Body of pancreas (tissue), 4 donors: ENCODE measurements at places on chromosomes 13 and 19.

DNA sequence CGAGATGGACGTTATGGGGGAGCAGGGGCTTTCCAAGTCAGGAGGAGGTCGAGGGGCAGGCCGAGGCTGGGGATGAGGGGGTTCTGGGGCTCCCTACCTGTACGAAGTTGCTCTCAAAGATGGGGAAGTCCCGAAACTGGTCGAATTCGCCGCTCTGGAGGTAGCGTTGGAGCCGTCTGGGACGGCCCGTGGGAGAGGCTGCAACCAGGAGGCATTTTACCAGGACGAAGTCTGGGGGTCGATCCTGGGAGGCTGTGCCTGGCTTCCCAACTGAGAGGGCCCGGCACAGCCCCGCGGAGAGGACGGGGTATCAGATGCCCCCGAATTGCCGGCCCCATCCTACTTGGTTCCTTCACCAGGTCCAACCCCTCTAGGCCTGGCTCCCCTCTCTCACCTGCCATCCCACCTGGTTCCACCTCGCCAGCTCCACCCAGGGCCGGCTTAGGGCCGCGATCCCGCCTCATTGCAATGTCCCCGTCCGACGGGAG, 527 bp upstream of the EMC10 start:
- no peak for DNase-seq

DNA sequence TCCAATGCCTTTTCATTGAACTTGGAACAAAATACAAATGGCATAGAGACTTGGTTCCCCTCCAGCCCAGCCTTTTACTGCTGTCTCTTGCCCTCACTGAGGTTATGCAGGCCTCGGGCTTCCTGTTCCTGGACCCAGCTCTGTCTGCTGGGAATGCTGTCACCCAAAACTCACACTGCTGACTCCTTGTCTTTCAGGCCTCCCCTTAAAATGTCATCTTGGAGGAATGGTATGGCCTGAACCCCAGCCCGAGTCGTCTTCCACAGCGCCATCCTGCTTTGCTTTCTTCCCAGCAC, 9.7 kb upstream of the ANKRD10 start:
- DNase-seq: no peak

DNA sequence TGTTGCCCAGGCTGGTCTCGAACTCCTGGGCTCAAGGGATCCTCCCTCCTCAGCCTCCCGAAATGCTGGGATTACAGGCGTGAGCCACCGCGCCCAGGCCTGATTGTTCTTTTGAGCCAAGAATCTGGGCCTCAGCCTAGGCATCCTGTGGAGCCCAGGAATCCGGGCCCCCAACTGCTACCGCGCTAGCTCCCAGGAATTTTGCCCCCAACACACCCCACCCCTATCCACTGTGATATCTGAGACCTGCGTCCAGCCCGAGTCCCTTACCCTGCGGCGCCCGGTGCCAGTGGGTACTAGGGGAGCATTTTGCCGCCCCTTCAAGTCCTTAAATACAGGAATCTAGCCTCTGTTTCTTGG, 838 bp upstream of the MYADM start:
- DNase-seq: no peak

GRCh38 chr19:13133241-13133870, 15.3 kb downstream of the NACC1 start:
- DNase-seq: no peak

DNA sequence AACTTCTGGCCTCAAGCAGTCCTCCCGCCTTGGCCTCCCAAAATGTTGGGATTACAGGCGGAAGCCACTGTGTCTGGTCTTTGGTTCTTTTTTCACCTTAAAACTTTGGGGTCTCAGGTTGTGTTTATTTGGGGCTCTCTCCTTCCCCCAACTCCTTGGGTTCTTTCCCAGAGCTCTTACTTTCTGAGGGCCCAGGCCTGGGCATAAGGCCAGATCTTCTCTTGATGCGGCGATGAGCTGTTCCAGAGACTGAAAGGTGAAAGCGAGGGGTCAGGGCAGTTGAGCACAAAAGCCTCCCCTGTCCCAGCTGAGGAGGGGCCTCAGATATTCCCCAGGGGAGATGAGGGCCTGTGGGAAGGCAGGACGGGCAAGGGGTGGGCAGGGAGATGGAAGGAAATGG, 7.1 kb downstream of the POLR1G start:
- no peak for DNase-seq

DNA sequence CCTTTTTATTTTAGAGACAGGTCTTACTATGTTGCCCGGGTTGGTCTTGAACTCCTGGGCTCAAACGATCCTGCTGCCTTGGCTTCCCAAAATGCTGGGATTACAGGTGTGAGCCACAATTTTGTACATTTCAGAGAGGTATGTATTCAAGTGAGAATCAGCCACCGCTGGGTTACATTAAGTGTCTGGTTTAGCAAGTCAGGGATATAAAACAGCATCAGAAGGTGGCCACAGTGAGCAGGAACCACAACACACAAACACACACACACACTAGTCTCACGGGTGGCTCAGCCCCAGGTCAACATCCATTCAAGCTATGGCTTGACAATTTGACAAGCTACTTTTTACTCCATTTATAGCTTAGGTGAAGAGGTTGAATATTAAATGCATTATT, 20.2 kb downstream of the KLK5 start:
- no peak for DNase-seq

DNA sequence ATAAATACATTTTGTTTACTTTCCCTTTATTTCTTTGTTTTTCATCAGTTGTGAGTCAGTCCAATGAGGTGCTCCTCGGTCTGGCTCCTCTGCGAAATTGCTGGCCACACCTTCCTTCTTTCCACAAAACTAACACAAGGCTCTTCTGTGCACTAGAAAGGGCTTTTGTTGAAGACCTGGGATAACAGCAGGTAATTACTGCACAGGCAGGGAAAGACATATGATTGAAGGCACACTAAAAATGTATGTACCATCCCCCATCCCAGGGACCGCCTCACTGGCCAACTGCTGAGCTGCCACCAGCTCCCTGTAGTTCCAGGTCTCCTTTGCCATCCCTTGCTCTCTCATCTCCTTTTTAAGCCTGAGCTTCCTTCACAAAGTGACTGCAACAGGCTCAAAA, 180.5 kb downstream of the EFNB2 start:
- no peak for DNase-seq

DNA sequence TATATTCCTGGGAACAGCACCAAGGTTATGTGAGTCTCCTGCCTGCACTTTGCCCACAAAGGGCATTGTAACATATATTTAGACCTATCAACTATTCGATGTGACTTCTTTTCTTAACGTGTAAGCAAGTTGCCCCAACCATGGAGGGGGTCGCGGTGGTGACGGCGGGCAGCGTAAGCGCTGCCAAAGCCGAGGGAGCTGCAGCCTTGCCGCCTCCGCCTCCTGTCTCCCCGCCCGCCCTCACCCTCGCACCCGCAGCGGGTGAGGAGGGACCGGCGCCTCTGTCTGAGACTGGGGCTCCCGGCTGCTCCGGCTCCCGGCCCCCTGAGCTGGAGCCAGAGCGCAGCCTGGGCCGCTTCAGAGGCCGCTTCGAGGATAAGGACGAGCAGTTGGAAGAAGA, 59.0 kb downstream of the ZNF676 start:
- no peak for DNase-seq

GRCh38 chr13:99577934-99578917, 77.0 kb downstream of the TM9SF2 start:
- no peak for DNase-seq

- DNase-seq: no peak
These were observed 1.4 kb upstream of the TMPRSS9 start for GRCh38 chr19:2358548-2359173.

DNA sequence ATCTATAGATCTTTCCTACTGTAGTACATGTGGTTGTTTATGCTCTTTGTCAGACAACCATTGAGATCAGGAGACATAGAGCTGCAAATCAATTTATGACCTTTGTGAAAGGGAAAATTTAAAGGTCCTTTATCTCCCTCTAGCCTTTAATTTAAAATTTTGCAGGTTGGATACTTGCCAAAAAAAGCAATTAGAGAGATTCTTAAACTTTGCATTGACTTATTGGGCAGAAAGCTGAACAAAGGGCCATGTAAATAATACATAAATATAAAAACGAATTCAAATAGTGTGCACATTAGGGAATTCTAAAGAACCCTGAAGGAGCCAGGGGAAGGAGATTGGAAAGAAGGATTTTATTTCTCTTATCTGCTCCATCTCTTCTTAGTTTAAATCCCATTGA, 22.0 kb upstream of the RB1 start:
- DNase-seq: no peak

DNA sequence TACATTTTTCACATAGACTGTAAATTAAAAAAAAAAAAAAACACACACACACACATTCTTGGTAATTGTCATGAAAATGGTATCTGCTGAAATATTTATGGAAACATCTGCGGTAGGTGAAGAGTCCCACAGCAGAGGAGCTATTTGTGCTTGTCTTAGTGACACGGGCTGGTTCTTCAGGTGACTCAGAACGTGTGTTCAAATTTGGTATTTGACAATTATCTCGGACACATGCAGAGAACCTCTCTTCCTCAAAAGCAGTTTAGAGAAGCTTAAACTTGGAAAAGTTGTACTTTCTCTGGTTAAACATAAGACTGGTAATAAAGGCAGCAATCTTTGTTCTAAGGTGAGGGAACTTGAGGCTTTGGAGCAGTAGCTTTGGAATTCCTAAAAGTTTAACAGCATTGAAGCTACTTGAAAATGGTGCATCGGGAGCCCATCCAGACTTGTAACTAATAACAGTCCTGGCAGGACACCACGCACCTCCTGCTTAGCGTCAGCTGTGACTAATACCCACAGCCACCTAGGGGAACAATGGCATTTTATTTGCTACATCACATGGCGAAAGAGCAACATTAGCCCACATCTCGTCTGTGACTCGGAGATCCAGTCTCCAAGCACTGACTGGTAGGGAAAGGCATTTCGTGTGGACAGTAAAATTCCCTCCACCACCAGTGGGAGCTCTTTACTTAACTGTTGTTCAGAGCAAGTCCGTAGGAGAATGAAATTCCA, 1505.1 kb upstream of the SLC10A2 start:
- peak; percentile 77 for DNase-seq
